ENCODE measurements at places on chromosomes 2 and 18.
A peak's percentile ranks its signal among the peaks of the same experiment; 100 is the strongest.

- no peak for DNase-seq
Observed at GRCh38 chr2:167264380-167264779, 376.1 kb downstream of the XIRP2 start.

GRCh38 chr2:10412380-10412779, 35.7 kb downstream of the ODC1 start:
- no peak for DNase-seq

DNA sequence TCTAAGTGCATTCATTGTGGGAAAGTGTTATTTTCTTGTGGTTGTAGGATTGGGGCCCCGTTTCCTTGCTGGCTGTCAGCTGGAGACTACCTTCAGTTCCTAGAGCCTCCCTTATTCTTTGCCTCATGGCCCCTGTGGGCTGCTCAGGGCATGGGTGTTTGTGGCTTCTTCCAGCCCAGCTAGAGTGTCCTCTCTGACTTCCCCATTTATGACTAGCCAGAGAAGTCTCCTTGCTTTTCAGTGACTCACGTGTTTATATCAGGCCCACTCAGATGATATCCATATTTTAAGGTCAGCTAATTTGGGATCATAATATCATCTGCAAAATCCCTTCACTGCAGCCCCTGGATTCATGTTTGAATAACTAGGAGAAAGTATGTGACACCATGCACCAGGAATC, 62.8 kb downstream of the DTNA start:
- DNase-seq: no peak

- no peak for DNase-seq
Observed at GRCh38 chr18:71036783-71037182, 747.9 kb downstream of the SOCS6 start.

DNA sequence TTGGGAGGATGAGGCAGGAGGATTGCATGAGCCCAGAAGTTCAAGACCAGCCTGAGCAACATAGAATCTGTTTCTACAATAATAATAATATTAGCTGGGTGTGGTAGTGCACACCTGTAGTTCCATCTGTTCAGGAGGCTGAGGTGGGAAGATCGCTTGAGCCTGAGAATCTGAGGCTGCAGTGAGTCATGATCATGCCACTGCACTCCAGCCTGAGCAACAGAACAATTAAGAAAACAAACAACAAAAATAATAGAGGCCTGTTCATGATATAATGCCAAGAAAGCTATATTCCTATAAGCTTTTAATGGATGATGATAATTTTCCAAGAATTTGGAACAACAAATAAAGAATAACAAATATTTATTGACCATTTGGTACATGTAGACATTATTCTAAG, 6.9 kb upstream of the CCBE1 start:
- no peak for DNase-seq

DNA sequence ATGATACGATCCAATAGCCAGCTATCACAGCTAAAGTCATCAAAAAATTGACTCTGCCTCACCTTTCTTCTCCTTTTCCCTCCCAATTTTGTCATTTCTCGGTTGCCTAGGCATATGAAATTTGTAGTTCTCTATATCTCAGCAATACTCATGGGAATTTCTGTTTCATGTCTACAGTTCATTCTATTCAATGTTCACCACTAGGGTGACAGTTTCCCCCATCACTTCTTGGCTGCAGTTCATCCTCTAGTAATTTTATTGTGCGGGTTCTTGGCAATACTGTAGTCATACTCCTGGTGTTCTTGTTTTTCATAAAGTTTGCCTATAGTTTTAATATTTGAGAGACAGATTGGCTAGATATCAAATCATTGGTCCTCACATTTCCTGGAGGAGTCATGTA, 872.2 kb upstream of the ID2 start:
- DNase-seq: no peak

- DNase-seq: no peak
Observed at GRCh38 chr2:161161074-161161706, 962 bp downstream of the TANK start.

- peak; percentile 84 for DNase-seq
Observed at GRCh38 chr18:22207021-22207758, 37.8 kb downstream of the GATA6 start.

DNA sequence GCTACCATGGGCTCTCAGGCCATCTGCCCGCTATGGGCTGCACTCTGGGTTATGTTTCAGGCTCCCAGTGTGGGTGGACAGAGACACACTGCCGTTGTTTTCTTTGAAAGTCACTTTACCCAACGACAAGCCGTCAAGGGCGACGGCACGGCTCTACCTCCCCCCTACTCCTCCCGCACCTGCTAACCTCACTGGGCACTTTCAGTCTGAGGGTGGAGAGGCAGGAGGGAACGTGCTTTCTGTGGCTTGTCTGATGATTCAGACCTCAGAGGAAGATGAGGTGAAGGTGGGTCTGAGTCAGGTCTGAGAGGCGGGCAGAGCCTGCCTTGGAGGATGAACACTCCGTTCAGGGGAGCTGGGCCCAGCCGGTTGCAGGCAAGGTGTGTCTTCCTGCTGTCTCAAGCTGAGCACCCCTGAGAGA, 147.6 kb upstream of the HDAC4 start:
- DNase-seq: no peak

DNA sequence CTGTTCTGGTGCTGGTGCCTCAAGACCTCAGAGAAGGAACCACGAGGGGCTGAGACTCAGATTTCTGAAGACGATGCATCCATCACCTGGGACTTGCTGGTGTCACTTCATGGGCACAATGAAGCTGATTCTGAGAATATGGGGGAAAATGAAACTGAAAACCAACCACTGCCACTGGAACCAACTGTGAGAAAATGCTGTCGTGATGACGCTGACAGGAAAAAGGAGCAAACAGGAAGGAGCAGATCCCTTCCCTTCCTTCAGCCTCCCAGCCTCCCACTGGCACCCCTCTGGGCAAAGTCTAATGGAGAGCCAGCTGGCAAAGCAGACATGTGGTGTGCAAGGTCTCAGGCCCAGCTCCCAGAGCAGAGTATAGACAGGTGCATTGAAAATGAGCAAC, 109.7 kb downstream of the FOXI3 start:
- DNase-seq: no peak

GRCh38 chr2:204228169-204228886, 291.8 kb downstream of the ICOS start:
- no peak for DNase-seq

GRCh38 chr2:1658394-1659151, 85.7 kb downstream of the PXDN start:
- DNase-seq: no peak

DNA sequence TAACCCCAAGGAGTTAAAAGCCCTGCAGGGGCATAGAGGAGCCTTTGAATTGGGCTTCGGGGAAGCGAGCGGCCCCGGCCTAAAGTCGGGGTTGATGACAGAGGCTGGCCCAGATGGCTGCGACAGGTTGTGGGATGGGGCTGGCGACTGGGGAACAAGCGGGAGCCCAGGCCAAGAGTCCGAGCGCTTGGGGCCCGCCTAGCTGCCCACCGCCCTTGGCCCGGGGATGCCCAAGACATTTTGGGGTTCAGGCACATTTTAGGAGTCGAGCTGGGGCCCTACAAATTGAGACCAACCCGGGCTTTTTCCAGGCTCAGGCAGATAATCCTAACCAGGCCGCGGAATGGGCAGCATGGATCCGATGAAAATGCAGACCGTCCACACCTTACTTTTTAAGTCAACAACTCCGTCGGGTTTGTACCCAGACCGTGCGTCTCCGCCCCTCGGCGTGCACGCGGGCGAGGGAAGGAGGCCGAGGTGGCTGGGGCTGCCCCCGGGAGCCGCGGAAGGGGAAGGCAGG, 507 bp downstream of the RTKN start:
- peak; percentile 28 for DNase-seq

DNA sequence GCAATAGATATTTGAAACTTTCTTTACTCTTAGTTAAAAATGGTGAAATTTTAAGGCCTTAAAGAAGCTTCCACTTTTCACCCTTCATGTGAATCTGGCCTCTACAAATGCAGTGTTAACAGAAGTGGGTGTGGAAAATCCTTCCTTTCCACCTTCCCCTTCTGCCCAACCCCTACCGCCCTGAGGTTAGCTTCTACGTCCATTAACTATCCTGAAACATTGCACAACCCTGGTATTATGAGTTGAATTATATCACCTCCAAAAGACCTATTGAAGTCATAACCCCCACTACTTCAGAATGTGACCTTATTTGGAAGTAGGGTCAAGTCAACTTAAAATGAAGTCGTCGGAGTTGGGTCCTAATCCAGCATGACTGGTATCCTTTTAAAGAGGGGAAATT, 80.8 kb upstream of the ACSL3 start:
- no peak for DNase-seq

DNA sequence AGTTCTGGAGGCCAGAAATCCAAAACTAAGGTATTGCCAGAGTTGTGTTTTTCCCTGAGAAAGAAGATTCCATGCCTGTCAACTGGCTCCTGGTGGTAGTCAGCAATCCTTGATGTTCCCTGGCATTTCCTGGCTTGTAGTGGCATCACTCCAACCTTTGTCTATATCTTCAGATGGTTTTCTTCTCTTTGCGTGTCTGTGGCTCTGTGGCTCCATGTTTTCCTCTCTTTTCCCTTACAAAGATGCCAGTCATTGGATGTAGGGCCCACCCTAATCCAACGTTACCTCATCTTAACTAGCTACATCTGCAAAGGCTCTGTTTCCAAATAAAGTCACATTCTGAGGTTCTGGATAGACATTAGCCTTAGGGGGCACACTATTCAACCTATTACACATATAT, 41.8 kb downstream of the SLC14A1 start:
- DNase-seq: no peak

- DNase-seq: no peak
Observed at GRCh38 chr18:37422116-37422515, 143.5 kb downstream of the CELF4 start.

- no peak for DNase-seq
Observed at GRCh38 chr2:238381341-238382115, 45.2 kb upstream of the ASB1 start.

GRCh38 chr2:237434866-237435311, 20.9 kb upstream of the COL6A3 start:
- DNase-seq: no peak

- DNase-seq: no peak
Observed at GRCh38 chr2:178681081-178681480, 126.1 kb downstream of the TTN start.

GRCh38 chr2:181697126-181697525, 16.8 kb upstream of the NEUROD1 start:
- no peak for DNase-seq

GRCh38 chr18:907885-908757, 3.5 kb downstream of the ADCYAP1 start:
- no peak for DNase-seq

DNA sequence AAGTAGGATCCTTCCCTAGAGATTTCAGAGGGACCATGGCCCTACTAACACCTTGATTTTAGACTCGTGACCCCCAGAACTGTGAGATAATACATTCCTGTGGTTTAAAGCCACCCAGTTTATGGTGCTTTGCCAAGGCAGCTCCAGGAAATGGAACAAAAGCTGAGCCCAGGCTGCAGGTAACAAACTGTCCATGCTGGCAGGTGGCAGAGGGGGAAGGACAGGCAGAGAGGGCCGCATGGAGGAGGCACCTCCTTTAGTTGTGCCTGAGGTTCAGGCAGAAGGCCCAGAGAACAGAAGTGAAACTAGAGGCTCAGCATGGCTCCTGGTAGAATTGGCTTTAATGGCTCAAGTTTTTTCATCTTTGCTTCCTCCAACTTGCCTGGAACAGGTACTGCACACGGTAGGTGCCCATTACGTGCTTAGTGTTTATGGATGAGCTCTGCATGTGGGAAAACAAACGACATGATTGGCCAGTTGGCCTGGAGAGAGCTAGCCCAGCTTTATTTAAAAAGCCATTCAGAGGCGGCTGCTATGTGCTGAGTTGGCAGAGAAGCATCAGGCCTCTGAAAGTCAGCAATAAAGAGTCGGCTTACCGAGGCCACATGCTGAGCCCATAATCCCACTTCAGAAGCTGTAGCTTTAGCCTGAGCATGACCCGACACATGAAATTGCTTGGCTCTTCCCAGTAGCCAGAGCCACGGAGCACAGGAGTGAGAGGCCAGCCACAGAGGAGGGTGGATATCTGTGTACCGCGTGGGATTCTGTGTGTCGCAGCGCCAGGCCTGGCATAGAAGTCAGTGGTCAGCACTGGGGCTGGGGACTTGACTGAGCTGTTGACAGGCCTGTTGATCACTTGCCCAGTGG, 36.5 kb downstream of the HS1BP3 start:
- DNase-seq: peak; percentile 36

DNA sequence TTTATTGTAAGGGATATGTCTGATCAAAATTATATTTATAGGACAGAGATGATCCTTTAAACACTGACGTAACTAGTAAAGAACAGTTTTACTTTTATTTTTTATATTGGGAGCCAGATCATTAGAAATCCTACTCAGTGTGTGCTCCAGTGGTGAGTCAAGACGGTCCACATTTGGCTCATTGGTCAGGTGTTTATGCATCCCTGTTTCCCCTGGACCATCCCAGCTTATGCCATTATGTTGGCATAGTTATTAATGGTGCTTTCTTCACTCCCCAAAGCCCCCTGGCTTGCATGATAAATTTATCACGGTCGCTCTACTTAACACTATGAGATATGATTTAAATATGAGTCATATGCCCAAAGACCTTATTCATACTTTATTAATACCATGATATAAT, 293.4 kb downstream of the XIRP2 start:
- DNase-seq: no peak

- no peak for DNase-seq
Observed at GRCh38 chr2:96668771-96669170, 26.2 kb downstream of the FER1L5 start.

GRCh38 chr2:239443666-239444567, 43.1 kb upstream of the HDAC4 start:
- no peak for DNase-seq

DNA sequence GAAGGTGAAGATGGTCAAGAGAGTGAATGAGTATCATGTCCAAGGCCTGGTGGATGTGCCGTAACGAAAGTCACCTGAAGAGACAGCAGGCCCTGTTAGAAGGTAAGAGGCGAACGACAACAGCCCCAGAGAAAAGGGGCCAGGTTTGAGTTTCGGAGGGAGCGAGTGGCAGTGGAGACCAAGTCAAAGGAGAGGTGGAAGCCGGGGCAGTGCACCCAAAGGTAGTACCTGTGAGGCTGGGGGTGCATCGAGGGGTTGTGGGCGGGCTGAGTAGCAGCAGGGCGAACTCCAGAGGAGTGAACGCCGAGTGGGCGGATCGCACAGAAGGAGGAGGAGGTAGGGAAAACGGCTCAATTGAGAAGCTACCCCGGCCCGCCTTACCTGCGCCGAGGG, 358 bp downstream of the USP37 start:
- DNase-seq: no peak

GRCh38 chr2:84038866-84039265, 420.2 kb downstream of the SUCLG1 start:
- peak; percentile 80 for DNase-seq
